ENCODE measurements at places on chromosomes 5 and 9.

DNA sequence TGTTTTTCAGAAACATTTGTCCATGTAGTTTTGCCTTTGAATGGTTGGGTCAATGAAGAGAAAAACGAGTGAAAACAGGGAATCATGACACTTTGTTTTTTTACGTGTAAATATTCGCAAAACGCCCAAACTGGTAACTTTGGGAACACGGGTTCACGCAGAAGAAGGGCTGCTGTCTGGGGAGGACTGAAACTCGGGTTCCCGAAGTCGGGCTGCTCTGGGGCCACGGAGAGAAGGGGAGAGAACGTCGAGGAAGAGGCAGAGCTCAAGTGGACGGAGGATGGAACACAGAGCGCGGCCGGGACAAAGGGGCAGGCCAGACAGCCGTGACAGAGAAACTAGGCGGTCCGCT is 478 bp upstream of the SETD9 start:
- peak; percentile 6 for DNase-seq

- DNase-seq, result no peak
These were observed 737 bp downstream of the RNF180 start for GRCh38 chr5:64166201-64166959.

GRCh38 chr9:129880654-129881546 is 45.6 kb downstream of the USP20 start:
- no peak for DNase-seq

DNA sequence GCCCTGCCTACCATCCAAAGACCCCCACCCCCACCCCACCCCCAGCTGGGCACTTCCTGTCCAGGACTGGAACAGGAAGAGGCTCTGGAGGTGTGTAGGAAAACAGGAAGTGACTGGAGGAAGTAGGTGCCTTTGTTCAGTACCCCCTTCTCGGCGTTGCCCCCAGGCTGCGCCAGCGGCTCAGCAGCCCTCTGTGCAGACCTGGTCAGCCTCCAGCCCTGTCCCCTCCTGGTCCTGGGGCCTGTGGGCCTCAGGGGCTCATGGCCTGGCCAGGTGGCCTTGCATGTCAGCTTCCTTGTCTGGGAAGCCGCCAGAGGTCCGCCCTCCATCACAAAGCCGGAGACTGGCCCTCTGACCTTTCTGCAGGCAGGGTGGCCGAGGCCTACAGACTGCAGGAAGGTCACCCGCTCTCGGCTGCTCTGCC is 26.0 kb downstream of the FLT4 start:
- DNase-seq, result no peak

GRCh38 chr9:18989865-18990264 is 43.1 kb downstream of the SAXO1 start:
- no peak for DNase-seq

DNA sequence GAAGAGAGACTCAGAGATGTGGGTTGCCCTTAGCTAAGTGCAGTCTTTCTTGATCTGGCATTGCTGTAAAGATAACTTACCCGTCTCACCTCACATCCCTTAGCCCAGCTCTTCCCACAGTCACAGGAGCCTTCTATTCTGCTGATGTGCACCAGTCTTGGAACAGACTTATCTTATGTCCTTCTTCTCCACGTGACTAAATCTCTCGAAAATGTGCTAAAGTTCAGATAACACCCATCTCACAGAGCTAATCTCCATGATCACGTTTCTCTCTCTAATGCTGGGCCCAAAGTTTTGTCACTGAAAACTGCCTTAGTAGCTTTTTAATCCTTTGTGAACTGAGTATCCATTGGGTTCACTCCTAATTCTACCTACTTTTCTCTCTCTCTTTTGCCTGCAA is 16.7 kb downstream of the SLC36A1 start:
- DNase-seq, result no peak

GRCh38 chr9:91515074-91515687 is 91.5 kb upstream of the NFIL3 start:
- no peak for DNase-seq

GRCh38 chr9:38360839-38361472 is 31.5 kb upstream of the ALDH1B1 start:
- DNase-seq, result no peak
